ENCODE measurements at places on chromosomes 16 and 17.

DNA sequence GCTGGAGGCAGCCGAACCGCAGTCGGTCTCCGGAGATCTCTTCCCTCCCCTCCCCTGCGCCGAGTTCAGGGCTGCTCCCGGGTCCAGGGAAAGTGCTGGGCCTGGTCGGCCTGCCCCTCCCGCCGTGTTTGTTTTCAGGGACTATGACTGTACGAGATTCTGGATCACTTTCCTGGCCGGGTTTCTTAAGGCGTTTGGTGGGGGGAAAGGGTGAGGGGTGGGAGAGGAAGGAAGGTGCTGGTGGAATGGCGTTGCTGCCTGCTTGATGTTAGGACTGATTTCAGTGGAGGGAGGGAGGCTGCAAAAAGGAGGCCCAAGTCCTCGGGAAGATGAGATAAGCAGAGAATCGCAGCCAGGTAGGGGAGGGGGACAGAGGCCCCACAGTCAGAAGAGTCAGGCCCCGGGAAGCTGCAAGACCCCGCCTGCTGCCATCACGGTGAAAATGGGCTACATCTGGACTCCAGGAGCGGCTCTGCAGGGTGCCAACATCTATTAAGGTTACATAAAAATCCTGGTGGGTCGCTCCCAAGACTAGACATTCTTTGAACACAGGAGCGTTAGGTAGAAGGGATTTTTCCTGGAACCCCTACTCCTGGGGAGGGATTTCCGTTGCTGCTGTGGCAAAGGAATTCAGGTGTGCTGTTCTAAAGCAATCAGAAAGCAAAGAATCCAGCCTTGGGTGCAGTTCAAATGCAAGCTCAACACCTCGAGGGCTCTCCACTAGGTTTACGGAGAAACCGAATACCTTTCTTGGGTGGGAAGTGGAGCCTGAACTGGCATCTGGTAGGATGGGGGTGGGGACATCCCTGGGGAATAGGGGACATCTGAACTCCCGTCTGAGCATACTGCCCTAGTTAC, 1.2 kb downstream of the ARHGAP44 start:
- H3K36me3 ChIP-seq = no peaks in the 10 kb centered on the region
- H3K27me3 ChIP-seq = peaks cover 22% of the 10 kb centered on the region
- H3K4me3 ChIP-seq = peak overlapping the region; percentile 54
- peaks cover 6% of the 10 kb centered on the region for H3K4me1 ChIP-seq

GRCh38 chr16:47990676-47991075, 165.1 kb downstream of the ABCC12 start:
- H3K4me3 ChIP-seq = no peak overlapping the region
- H3K36me3 ChIP-seq = no peaks in the 10 kb centered on the region
- no peaks in the 10 kb centered on the region for H3K27me3 ChIP-seq
- H3K27ac ChIP-seq = no peak overlapping the region

DNA sequence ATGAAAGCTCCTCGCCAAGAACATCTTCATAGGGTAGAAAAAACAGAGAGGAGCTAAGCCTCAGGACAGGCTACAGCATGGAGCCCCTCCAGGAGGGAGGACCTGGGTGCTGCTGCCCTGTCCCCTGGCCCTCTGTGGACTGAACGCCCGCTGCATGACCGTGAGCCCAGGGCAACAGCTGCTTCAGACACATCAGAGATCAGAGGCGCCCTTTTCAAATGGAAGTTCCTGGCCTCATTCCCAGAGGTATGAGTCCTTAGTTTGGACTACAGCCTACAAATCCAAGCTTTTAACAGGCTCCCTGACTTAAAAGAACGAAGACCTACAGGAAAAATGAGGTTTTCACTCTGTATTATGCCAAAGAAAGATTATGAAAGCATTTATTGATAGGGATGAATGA, 48.5 kb downstream of the ZNF18 start:
- no peaks in the 10 kb centered on the region for H3K4me1 ChIP-seq
- no peaks in the 10 kb centered on the region for H3K27me3 ChIP-seq
- no peak overlapping the region for H3K4me3 ChIP-seq
- no peak for DNase-seq

DNA sequence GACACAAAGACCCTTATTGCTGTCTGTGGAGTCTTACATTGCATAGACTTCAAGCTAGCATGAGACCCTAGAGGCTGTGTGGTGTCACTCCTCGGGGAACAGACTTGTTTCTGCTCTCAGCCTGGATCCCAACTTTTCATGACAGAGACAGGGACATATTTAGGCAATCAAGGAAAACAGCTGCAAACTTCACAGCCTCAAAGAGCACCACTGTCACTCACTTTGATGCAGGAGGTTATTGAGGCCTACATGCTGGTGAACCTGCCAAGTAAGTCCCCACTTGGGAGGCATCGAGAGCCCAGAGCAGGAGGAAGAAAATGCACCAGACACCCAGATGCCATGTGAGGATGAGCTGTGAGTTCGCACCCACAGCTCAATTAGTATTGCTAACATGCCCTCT, 10.3 kb downstream of the CBLN1 start:
- no peaks in the 10 kb centered on the region for H3K4me1 ChIP-seq
- no peaks in the 10 kb centered on the region for H3K36me3 ChIP-seq
- DNase-seq = no peak
- no peak overlapping the region for H3K4me3 ChIP-seq
- no peak overlapping the region for H3K27ac ChIP-seq

- peaks cover 52% of the 10 kb centered on the region for H3K36me3 ChIP-seq
- no peaks in the 10 kb centered on the region for H3K27me3 ChIP-seq
- peaks cover 48% of the 10 kb centered on the region for H3K4me1 ChIP-seq
- DNase-seq = no peak
These were observed 32.8 kb upstream of the METRNL start for GRCh38 chr17:83046448-83047181.

- peaks cover 6% of the 10 kb centered on the region for H3K36me3 ChIP-seq
- H3K27ac ChIP-seq = no peak overlapping the region
- H3K4me3 ChIP-seq = no peak overlapping the region
- no peak for DNase-seq
- no peaks in the 10 kb centered on the region for H3K27me3 ChIP-seq
These were observed 31.1 kb downstream of the SGSM2 start for GRCh38 chr17:2368359-2368758.

GRCh38 chr16:80147026-80147655, 393.7 kb upstream of the DYNLRB2 start:
- H3K4me1 ChIP-seq = no peaks in the 10 kb centered on the region
- no peaks in the 10 kb centered on the region for H3K27me3 ChIP-seq
- DNase-seq = no peak
- H3K4me3 ChIP-seq = no peak overlapping the region

DNA sequence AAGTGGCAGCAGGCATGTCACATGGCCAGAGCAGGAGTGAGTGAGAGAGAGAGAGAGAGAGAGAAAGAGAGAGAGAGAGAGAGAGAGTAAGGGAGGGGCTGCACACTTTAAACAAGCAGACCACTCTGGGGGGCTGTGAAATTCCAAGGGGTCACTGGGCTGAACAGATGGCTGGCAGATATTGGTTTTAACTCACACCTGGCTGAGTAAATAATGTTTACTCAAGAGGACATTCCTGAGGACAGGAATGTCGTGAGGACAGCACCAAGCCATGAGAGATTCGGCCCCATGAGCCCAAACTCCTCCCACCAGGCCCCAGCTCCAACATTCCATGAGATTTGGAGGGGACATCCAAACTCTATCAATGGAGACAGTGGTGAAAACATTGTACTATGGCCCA, 269.7 kb downstream of the CBLN1 start:
- no peaks in the 10 kb centered on the region for H3K4me1 ChIP-seq
- H3K27me3 ChIP-seq = no peaks in the 10 kb centered on the region

DNA sequence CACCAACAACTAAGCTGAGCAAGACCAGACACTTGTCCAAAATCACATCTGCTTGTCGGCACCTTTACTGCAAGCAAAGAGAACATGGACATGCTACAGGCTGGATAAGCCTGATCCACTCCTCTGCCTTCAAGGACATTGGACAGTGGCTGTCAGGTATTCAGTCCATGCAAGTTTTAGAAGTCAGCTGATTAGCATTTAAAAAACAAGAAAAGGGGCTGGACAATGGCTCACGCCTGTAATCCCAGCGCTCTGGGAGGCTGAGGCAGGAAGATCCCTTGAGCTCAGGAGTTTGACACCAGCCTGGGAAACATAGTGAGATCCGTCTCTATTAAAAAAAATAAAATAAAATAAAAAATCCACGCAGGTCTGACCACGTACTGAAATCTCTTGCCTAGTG, 20.3 kb downstream of the PARN start:
- H3K27ac ChIP-seq = no peak overlapping the region
- H3K4me3 ChIP-seq = no peak overlapping the region
- H3K36me3 ChIP-seq = peaks cover 39% of the 10 kb centered on the region
- H3K27me3 ChIP-seq = no peaks in the 10 kb centered on the region
- no peaks in the 10 kb centered on the region for H3K4me1 ChIP-seq

DNA sequence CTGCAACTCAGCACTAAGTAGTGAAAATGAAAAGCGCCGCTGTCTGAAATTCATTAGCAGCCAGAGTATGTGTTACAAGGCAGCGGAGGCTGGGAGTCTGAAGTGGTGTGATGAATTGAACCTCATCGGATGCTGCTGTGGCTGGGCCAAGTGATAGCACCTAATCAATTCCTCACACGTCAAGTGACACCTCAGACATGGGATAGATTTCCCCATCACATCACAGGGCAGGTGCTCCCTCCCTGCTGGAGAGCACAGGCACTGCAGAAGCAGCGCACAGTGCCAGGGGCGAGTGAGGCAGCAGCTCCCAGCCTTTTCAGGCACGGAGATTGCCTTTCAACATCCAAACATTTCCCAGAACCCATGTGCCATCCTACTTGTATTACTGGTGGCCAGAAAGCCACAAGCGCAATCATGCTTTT, 32.2 kb downstream of the DRC3 start:
- no peaks in the 10 kb centered on the region for H3K27me3 ChIP-seq
- no peak overlapping the region for H3K4me3 ChIP-seq
- H3K4me1 ChIP-seq = no peaks in the 10 kb centered on the region

GRCh38 chr17:39208893-39209292, 8.8 kb downstream of the RPL19 start:
- H3K27me3 ChIP-seq = peaks cover 8% of the 10 kb centered on the region
- H3K4me3 ChIP-seq = no peak overlapping the region
- no peak for DNase-seq
- H3K4me1 ChIP-seq = peaks cover 35% of the 10 kb centered on the region
- no peak overlapping the region for H3K27ac ChIP-seq

DNA sequence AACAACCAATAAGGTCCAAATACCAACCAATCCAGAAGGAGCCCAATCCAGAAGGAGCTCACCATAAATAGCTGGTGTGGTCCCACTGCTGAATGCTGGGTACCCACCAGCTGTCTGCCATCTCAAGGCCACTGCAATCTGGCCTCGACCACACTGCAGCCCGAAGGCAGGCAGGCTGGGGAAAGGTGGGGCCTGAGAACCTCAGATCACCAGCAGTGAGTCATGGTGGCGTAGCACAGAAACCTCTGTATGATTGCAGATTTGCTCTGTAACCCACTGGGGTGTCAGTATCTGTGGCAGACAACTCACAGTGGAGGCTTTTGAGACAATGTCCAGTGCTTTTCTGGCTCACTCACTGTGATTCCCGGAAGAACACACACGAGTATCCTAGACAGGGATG, 14.7 kb upstream of the CMTR2 start:
- H3K27ac ChIP-seq = no peak overlapping the region
- no peak for DNase-seq
- H3K4me1 ChIP-seq = no peaks in the 10 kb centered on the region

- no peak overlapping the region for H3K27ac ChIP-seq
- peaks cover 18% of the 10 kb centered on the region for H3K27me3 ChIP-seq
- H3K4me3 ChIP-seq = no peak overlapping the region
- no peaks in the 10 kb centered on the region for H3K36me3 ChIP-seq
- no peak for DNase-seq
These were observed 28.1 kb upstream of the BEAN1 start for GRCh38 chr16:66399031-66399430.

- H3K4me1 ChIP-seq = peaks cover 27% of the 10 kb centered on the region
- H3K27ac ChIP-seq = no peak within 1 kb of the TSS
- DNase-seq = no peak
These were observed at the start of gene NHERF2 for GRCh38 chr16:2026461-2027023. NHERF2 (plus strand) TSS chr16:2026902; CDS start chr16:2027006, 104 bp downstream.

All from activated CD8-positive, alpha-beta T cell treated with anti-CD3 and anti-CD28 coated beads, Interleukin-2, amount 10 ng/mL, durations not matched to agents 7 days and 5 days (primary cell).